ENCODE measurements at places on chromosomes 12 and 14. TPM values are rescaled to one million over a fixed set of nuclear protein-coding genes. Genes with fewer than 3 reads are reported as not detected.

GRCh38 chr12:92639017-92639416 is 63.8 kb upstream of the PLEKHG7 start:
- no peak for DNase-seq

The LRTM2 gene
- not detected for total RNA-seq

The WNT1 gene
- total RNA-seq: 0.62 TPM

GRCh38 chr12:53983568-53983949 is 1.4 kb upstream of the HOXC10 start:
- DNase-seq: no peak

The ASCL4 gene
- not detected for total RNA-seq

DNA sequence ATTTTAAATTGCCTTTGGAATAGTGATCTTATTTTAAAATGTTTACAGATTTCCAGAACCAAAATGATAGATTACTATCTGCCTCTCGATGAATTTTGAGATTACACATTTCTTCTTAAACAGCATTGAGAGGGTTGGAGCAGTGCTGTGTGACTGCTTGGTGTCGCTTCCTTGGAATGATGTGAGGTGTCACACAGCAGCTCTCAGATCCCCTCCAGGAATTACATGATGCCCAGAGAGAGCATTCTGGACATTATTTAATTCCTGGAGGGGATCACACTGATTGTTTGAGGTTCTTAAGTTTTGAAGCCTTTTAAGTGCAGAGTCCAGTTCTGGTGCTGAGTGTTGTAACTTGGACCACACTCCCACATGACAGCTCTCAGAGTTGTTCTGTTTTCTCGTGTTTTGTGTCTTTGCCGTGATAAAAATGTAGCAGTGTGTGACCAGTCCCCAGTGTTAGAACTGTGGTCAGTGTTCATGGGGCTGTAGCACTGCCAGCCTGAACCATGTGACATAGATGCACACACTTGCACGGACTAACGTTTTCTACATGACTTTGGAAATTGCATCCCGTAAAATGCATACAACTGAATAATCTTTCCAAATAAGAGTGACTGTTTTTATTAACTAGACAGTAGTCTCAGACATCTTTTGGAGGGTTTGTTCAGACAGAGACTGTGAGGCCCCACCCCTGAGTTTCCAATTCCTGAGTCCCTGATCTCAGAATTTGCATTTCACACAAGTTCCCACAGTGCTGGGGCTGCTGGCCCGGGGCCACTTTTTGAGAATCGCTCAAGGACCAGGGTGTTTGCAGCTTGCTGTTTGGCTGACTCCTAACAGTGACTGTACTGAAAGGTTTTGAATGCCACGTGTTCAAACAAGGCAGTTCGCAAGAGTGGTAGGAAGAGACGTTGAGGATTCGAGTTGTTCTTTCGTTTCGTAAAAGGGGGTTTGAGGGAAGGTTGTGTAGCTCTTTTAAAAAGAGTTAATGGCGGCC is 26.0 kb downstream of the XRCC3 start:
- DNase-seq: no peak

The TAS2R50 gene
- total RNA-seq: 1.6 TPM

The RASSF9 gene
- total RNA-seq: not detected

DNA sequence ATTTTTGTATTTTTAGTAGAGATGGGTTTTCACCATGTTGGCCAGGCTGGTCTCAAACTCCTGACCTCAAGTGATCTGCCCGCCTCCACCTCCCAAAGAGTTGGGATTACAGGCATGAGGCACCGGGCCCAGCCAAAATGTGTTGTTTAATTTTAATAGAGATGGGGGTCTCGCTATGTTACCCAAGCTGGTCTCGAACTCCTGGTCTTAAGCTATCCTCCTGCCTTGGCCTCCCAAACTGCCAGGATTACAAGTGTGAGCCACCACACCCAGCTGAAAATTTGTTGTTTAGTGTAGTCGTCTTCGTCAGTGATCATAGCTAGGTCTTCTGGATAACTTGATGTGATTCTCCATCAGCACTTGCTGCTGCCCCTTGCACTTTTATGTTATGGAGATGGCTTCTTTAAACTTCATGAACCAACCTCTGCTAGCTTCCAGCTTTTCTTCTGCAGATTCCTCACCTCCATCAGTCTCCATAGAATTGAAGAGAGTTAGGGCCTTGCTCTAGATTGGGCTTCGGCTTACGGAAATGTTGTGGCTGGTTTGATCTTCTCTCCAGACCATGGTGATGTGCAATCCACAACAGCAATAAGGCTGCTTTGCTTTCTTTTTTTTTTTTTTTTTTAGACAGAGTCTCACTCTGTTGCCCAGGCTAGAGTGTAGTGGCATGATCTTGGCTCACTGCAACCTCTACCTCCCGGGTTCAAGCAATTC is 13.0 kb downstream of the ISCU start:
- no peak for DNase-seq

- peak; percentile 32 for DNase-seq
Measured at GRCh38 chr12:121578230-121579189, 2.3 kb downstream of the KDM2B start.

The LRRK2 gene
- total RNA-seq: 0.15 TPM

DNA sequence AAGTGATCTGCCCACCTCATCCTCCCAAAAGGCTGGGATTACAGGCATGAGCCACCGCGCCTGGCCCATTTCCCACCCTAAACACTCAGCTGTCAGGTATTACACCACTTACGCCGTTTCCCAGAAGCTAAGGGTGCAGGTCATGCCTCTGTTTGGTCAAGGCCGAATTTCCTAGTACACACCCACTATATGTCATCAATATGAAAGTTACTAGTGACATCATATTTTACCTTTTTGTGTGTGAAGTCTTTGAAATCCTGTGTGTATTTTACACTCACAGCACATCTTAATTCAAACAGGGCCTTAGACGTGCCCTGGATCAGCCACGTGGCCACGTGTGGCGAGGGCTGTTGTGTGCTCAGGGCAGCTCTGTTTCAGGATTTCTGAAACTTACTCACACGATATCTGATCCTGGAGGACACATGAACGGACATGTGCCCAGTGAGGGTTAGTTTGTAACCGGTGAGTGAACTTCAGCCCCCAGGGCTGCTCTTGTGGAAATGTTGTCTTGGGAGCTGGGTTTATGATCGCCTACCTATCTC is 51.8 kb downstream of the GLT1D1 start:
- DNase-seq: no peak

DNA sequence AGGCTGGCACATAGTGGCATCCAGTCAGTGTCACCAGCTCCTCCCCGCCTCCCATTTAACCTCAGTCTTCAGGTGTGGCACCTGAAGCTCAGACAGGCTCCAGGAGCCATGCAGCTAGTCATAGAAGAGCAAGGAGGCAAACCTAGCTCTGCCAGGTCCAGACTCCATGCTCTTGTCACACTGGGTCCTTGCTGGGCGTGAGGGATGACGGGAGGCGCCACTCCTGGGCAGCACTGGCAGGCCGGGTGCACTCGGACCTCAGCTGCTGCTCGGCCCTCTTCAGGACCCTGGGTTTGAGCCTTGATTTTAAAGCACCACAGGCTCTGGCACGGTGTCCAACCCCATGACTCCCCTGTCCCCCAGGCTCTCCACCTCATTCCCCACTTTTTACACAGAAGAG is 24.1 kb downstream of the ITPK1 start:
- DNase-seq: no peak

DNA sequence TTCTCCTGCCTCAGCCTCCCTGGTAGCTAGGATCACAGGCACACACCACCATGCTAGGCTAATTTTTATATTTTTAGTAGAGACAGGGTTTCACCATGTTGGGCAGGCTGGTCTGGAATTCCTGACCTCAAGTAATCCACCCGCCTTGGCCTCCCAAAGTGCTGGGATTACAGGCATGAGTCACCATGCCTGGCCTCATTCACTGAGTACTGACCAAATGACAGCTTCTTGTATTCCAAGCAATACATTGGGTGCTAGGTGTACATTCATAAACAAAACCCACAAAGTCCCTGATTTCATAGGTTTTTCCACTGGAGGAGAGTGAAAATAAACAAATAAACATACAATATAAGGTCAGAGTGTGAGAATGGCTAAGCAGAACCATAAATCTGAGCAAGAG is 136.3 kb downstream of the HELB start:
- no peak for DNase-seq

GRCh38 chr14:60430276-60430675 is 55.6 kb downstream of the C14orf39 start:
- DNase-seq: no peak

The KLRC4 gene
- not detected for total RNA-seq

The TESPA1 gene
- total RNA-seq: 93.8 TPM

- DNase-seq: no peak
Measured at GRCh38 chr14:103223818-103224352, 100.6 kb downstream of the TNFAIP2 start.

DNA sequence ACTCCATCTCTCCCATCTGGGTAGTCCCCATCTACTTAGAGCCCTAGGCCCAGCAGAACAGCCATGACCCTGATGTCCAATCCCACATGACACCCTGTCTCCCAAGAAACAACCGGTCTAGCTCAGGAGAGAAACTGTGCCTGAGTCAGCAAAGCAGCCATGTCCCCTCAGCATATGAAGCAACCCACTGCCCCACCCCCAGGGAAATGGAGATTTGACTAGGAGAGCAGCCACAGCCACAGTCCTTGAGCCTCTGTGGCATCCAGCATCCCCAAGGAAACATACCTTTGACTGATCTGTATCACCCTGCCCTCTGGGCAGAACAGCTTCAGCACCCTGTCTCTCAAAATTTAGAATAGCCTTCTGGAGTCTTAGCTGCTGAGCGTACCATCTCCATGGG is 641.9 kb upstream of the FBXO33 start:
- DNase-seq: no peak

The LMNTD1 gene
- total RNA-seq: not detected

GRCh38 chr12:131094831-131095805 is 141.4 kb downstream of the ADGRD1 start:
- no peak for DNase-seq

GRCh38 chr14:35416108-35416750 is 11.7 kb upstream of the NFKBIA start:
- DNase-seq: peak; percentile 24

DNA sequence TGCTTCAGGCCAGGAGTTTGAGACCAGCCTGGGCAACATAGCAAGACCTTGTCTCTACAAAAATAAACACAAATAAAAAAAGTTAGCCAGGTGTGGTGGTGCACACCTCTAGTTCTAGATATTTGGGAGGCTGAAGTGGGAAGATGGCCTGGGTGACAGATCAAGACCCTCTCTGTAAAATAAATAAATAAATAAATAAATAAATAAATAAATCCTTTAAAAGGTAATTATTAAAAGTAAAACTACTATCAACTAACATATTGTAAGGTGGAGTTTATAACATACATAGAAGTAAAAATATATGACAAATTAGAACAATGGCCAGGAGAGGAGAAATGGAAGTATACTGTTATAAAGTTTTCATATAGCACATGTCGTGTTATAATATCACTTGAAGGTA is 33.3 kb upstream of the CLMN start:
- DNase-seq: no peak

GRCh38 chr14:54486685-54487084 is 2.1 kb downstream of the GMFB start:
- no peak for DNase-seq

- no peak for DNase-seq
Measured at GRCh38 chr14:50347521-50347920, 35.4 kb downstream of the DMAC2L start.

GRCh38 chr14:42353315-42353714 is 746.6 kb downstream of the LRFN5 start:
- DNase-seq: no peak

The RTL1 gene
- not detected for total RNA-seq

GRCh38 chr12:57604454-57604991 is at the start of gene DTX3:
TSS of gene DTX3 (plus strand) at chr12:57604824. CDS start at chr12:57606518, 1,694 bp downstream.
- peak; percentile 46 for DNase-seq

GRCh38 chr14:96625426-96625985 is 123.3 kb downstream of the PAPOLA start:
- no peak for DNase-seq

DNA sequence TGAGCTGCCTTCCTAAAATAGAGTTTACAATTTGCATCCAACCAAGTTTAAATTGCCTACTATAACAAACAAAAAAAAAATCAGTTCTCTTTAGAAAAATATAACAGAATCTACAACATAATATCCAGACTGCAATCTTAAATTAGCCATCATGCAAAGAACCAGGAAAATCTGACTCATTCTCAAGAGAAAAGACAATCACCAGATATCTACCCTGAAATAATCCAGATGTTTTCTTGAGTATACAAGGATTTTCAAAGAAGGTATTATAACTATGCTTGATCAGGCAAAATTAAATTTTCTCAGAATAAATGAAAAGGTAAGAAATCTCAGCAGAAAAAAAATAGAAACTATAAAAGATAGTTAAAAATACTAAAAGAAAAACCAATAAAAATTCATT is 115.6 kb downstream of the CCER1 start:
- no peak for DNase-seq

DNA sequence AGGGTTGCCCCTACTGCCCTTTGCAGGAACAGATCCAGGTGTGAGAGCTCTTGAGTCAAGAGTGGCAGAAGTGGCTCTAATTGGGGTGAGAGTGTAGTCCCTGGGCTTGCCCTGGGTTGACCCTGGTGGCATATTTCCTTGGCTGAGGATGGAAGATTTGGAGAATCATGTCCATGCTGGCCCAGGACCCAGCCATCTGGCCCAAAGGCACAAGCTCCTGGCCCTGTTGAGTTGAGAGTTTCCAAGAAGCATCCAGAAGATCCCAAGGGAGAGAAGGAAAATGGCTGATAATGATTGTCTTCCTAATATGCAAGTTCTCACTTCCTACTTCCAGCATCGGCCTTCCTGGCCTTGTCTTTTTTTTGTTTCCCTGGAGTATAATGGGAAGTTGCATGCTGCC is 55.5 kb upstream of the SRSF5 start:
- no peak for DNase-seq

DNA sequence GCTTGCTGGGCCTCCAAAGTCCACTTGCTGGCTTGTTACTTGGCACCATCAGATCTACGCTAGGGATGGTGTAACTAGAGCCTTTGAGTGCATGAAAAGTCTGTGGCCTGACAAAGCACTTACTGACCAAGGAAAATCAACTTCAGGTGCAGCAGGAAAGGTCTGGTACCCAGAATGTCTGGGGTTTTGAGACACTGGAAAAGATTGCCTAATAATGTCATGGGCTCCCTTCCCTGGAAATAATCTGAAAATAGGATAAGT is 106.7 kb downstream of the ZFP36L1 start:
- no peak for DNase-seq

The GPR162 gene
- not detected for total RNA-seq

The KRT73 gene
- 1.0 TPM for total RNA-seq

DNA sequence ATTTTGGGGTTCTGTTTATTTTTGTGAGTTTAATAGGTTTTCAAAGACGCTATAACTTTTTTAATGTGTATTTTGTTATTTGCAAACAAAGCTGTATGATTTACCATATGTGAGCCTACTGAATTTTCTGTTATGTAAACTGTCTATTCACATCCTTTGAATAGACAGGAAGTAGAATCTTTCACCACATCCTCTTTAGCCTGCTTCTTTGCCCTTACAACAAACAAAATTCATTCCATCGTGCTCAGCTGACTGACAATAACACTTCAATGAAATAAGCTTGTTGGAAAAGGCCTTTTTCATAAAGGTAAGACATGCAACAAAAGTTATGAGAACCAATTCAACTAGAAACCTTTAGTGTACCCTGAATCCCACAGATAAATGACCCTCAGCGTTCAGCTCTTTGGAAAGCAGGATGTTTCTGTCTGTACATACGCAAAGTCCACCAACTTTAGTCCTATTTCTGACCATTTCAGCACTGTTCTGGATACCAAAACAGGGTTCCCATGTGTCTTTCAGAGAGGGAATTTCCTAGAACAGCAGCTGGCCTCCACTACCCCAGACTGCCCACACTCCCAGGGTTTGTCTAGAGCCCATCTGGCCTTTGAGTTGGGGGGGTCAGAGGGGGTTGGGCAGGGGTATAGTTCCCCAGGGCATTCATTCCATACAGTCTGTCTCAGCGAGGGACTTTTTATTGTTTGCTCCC is 71.3 kb downstream of the DUSP6 start:
- no peak for DNase-seq

GRCh38 chr12:106301241-106301610 is 1.3 kb upstream of the TCP11L2 start:
- no peak for DNase-seq

Data from CD4-positive, CD25-positive, alpha-beta regulatory T cell (primary cell).